ENCODE measurements at places on chromosomes 12 and 14. TPM values are rescaled to one million over a fixed set of nuclear protein-coding genes. Genes with fewer than 3 reads are reported as not detected.

Gene ENDOU
- not detected for total RNA-seq

Gene BTG1
- total RNA-seq = 4.8 TPM

Gene APOLD1
- total RNA-seq = 10.6 TPM

Gene ANKRD33
- total RNA-seq = not detected

Gene GPR137C
- 4.1 TPM for total RNA-seq

Gene SERPINA3
- total RNA-seq = 0.13 TPM

DNA sequence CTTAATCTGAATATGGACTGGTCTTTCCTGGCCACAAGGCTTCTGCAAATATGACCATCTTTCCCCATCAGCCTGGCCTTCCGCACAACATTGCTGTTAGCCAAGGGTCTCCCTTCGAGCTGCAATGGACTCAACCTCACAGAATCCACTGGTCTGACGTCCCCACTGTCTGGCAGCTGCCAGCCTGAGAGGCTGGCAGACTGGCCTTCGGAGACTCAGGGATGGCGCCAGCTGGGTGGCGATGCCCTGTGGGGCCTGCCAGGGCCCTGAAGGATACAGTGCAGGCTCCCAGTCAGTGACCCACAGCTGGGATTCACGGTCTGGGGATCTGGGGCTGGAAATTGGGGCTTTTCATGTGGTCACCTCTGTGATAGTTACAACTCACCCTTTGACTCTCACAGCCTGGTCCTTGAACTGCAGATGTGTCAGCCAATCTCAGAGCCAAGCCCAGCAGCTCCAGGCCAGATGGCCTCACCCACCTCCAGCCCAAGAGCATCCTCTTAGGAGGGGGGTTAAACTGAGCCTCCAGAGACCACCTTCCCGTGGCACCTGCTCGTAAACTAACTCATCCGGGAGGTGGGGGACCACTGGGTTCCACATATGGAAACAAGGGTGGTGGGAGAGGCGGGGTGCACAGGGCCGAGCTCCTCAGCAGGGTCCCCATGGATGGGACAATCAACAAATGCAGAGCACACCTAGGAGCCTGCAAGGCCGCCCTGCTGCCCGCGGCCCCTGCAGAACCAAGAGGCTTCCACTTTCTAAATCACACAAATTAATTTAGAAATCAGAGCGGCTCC lies 21.1 kb upstream of the C14orf180 start:
- no peak for DNase-seq
- H3K4me1 ChIP-seq = no peaks in the 10 kb centered on the region
- peaks cover 15% of the 10 kb centered on the region for H3K27me3 ChIP-seq
- no peak overlapping the region for H3K4me3 ChIP-seq

GRCh38 chr12:26282339-26282940 lies 87.1 kb downstream of the SSPN start:
- no peaks in the 10 kb centered on the region for H3K36me3 ChIP-seq
- no peaks in the 10 kb centered on the region for H3K27me3 ChIP-seq
- no peak overlapping the region for H3K27ac ChIP-seq
- DNase-seq = no peak
